Right renal cortex interstitium (tissue), 3 donors: ENCODE measurements at places on chromosomes 1 and 21. TPM values are rescaled to one million over a fixed set of nuclear protein-coding genes. Genes with fewer than 3 reads are reported as not detected.

- no peak for DNase-seq
Observed at GRCh38 chr1:53549781-53550180, 90.6 kb downstream of the DMRTB1 start.

- no peak for DNase-seq
Observed at GRCh38 chr21:45523411-45524101, 18.7 kb downstream of the SLC19A1 start.

GRCh38 chr1:3891329-3891865 is 8.7 kb downstream of the C1orf174 start:
- no peak for DNase-seq

Gene GJA4
- polyA plus RNA-seq, result 20.3 TPM

Gene GPR161
- 20.5 TPM for polyA plus RNA-seq

DNA sequence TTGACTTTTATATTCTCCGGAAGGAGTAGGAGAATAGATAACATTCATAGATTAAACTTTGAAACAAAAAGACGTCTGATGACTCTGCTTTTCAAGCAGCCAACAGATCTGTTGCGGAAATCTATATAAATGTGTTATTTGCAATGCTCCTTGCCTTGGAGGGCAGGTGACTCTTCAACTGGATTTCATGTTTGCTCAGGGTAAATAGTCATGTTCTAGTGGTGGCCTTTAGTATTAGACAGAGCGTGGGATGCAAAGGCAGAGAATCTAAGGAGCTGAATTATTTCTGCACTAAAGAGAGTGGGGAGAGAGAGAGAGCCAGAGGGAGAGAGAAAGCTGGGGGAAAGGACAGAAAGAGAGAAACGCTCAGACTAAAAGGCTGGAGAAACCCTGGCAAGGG is 454.3 kb downstream of the AJAP1 start:
- DNase-seq, result no peak

Gene JUN
- 113 TPM for polyA plus RNA-seq

DNA sequence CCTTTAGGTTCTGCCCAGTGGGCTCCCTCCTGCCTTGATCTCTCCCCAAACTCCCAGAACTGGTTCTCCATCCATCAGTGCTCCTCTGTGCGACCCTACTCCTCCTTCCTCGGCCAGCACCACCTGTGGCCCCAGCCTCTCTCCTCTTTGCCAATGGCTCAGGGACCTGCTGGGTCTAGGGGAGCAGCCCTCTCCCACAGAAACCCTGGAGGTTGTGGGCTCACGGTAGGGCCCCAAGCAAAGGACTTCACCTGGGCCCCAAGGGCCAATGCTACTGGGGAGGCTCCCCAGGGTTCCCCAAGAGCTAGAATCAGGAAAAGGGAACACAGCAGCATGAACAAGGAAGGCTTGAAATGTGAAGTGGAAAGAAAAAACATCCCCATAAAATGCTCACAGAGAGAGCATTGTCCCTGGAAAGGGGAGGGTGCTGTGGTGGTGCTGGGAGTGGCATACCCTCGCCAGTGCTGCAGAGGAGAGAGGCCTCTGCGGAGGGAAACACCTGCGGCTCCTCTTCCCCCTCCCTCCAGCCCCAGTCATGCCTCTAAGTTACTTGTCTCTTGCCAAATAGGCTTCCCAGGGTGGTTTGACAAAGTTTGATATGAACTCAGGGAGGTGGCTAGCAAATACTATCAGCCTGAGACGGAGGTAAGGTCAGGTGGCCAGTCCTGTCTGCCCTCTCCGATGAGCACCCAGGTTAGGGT is 2.5 kb downstream of the TMEM63A start:
- DNase-seq, result no peak

DNA sequence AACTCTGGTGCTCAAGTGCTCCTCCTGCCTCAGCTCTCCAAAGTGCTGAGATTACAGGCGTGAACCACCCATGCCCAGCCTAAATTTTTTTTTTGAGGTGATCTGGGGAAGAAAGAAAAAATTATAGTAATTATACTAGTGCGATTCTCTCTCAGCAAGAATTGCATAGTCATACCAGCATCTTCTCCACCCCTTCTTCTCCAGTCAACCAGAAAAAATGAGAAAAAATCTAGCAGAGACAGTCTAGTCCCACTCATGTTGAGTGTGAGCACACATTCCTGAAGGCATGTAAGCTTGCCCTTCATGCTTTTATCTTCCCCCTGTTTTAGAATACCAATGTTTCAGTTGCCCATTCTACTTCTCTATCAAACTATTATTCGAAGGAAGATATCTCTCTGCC is 207.6 kb downstream of the S1PR1 start:
- no peak for DNase-seq

DNA sequence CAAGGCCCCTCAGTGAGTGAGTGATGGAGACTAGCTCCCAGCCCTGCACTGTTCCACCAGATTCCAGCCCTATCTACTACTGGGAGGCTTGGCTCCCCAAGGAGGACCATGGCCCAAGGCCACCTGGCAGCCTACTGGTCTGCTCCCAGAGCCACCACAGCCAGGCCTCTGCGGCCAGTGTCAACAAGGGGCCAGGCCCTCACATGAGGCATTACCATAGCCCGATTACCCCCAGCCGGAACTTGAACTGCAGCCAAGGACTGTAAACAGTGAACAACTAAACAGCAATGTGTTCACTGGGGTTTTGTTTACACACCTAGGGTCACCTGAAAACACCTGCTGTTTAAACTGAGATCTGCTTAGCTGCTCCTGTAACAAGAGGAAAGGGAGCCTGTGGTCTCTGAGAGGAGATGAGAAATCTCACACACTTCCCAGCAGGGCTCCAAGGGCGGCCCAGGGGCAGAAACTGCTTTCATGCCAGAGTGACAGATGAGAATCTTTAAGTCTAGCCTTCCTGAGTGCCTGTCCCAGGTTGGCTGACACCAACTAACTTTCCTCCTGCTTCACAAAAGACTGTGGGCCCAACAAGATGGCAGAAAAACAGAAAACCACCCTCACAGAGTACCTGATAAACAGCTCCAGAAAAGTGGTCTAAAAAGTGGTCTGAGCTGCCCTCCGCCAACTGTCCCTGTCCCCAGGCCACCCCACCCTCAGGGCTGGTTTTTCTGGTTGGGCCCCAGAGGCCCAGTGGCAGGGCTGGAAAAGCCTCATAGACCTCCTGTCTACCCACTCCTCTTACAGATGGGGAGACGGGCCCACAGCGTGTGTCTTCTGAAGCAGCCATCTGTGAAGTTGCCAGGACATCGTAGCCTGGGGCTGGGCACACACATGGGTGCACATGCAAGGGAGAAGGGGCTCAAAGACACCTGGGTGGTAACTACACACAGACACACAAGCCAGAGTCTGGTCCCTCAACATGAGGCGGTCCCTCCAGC is 28.8 kb downstream of the MEF2D start:
- DNase-seq, result no peak

GRCh38 chr1:226985239-226985838 is 45.2 kb downstream of the COQ8A start:
- DNase-seq, result no peak

Gene KCNE1
- polyA plus RNA-seq, result not detected

- no peak for DNase-seq
Observed at GRCh38 chr1:165445388-165445787, 462 bp upstream of the RXRG start.

DNA sequence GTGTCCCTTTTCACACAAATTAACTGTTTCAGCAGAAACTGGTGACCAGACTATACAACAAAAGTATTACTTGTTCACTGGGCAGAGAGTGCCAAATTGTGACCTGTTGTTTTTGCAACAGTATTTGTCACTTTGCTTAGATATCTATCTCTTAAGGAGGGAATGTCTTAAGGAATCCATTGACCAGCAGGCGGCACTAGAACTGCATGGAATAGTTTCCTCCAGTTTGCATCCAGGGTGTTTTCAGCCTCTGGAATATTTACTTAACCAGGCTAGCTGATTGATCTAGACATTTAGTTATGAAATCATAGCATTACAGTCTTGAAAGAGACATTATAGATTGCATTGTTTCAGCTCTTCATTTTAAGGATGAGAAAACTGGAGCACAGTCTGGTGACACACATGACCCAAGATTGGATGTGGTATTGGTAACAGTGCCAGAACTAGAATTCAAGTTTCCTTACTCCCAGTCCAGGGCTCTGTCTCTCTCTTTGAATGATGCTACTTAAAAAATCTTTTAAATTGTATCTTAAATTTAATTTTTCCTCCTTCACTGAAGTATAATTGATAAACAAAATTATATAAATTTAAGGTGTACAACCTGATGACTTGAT is 16.9 kb downstream of the RPTN start:
- DNase-seq, result peak; percentile 14

DNA sequence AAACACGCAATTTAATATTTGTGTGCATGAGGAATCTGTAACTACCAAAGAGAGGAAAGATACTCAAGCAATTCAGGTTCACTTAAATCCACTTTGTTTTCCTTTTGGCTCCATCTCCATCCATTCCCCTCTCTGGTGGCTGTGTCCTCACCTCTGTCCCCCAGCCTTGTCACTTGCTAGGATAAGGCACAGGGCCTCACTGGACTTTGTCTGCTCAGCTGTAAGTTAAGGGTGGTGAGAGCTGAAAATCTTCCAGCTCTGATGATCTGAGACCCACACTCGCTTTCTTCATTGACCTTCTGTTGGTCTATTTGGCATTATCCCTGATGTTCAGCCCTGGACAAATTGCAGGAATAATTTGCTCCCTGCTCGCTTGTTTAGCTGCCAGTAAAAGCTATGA is 56.5 kb downstream of the RHOU start:
- no peak for DNase-seq

DNA sequence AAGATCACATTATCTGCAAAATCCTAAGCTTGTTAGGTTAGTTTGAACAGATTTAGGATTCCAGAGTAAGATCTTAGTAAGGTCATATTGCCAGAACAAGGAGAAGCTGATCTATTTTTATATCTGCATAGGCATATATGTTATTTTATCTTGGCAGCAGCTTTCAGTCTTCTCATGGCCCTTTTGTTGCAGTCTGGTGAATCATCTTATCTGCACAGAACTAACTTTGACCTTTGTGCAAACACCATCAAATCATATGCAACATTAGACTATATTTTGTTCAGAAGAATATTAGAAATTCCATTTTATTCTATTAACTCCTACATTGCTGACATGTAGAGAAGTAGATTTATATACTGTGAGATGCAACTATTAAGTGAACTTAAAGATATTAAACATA is 107.3 kb downstream of the CLEC20A start:
- DNase-seq, result no peak

Gene ETNK2
- polyA plus RNA-seq, result 24.2 TPM

Gene PLA2G2C
- polyA plus RNA-seq, result not detected

Gene SESN2
- polyA plus RNA-seq, result 20.0 TPM

Gene SPATA21
- polyA plus RNA-seq, result not detected

DNA sequence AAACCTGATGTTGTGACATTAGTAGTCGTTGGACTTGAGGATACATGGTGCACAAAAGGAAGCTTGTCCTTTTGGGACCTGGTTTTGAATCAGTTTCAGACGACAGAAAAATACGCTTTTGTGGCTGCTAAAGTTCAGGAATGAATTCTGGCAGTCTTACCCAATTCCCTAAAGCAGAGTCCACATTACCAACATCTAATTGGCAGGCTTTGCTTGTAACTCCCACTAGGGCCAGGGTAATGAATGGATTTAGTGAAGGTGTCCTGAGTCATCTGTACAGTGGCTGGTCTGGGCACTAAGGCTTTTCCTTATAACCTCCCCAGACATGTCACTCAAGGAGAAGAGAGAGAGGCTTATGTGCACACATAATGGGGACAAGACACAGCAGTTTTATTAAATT is 66.2 kb upstream of the RNPC3 start:
- DNase-seq, result no peak

DNA sequence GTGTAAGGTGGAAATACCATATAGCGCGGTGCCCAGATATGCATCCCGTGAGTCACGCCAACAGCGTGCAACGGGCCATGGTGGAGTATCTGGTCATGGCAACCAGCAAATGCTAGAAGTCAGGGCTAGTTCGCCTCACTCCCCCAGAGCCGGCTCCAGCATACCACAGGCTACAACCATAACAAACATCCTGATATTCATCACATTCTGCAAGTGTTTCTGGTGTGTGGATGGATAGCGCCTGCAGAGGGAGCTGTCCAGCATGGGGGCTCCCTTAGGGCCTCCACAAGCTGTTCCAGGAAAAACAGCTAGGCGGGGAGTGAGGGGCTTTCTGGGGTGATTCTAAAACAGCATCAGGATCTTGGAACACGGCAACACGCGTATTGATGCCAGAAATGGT is 6.8 kb downstream of the C1orf198 start:
- no peak for DNase-seq

Gene TAS1R1
- polyA plus RNA-seq, result 0.08 TPM

DNA sequence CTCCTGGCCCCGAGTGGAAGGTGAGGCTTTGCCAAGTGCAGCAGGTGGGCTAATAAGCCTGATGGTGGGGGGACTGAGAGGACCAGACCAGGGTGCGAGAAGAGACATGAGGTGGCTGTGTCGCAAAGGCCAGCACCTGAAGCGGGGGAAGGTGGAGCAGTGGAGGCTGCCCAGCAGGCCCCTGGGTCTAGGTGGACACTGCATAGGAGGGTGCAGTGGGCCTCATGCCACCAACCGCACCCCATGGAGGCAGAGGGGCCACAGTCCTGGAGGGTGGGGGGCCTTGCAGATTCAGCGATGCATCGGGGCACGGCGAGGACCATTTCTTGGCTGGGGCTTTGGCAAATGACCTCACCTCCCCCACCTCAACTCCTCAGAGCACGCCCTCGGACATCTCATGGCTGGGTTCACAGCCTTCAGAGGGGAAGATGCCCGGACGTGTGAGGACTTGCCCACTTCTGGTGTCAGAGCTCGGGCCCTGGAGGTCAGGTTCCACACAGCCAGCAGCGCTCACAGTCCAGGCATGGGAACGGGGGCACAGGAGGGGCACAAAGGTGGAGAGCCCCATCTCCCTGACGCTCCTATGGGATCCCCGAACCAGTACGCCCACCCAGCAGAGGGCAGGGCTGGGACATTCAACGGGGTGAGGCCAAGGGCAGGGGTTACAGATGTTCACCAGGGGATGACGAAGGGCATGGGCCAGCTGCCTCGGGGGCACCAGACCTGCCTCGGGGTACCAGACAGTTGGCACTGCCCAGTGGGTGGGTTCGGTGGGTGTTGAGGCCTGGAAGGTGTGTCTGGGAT is 35.4 kb downstream of the UBE2G2 start:
- no peak for DNase-seq

Gene ARHGAP29
- polyA plus RNA-seq, result 87.2 TPM

- DNase-seq, result no peak
Observed at GRCh38 chr21:25776440-25776839, 41.7 kb downstream of the GABPA start.

Gene ETV3L
- not detected for polyA plus RNA-seq

Gene LCE2A
- not detected for polyA plus RNA-seq

DNA sequence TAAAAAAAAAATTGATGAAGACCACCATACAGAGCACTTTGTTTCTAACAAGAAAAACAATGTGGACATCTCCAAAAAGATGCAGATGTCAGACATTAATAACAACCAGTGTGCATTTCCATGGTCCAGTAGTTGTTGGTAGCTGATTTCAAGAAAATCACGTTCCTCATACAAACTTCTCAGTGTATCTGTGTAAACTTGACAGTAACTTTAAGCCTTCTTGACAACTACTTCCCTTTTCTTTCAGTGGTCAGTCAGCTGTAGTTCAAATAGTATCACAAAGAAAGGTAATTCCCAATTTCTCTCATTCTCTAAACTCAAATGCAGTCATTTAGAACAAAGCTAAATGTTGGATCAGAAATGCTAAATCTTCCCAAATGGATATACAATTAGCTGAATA is 879.9 kb downstream of the AMY1C start:
- no peak for DNase-seq

Gene GPR3
- 0.64 TPM for polyA plus RNA-seq

Gene F11R
- polyA plus RNA-seq, result 93.8 TPM

GRCh38 chr1:92755541-92756461 is 29.1 kb downstream of the EVI5 start:
- DNase-seq, result no peak

GRCh38 chr1:201023920-201024624 is 558 bp upstream of the KIF21B start:
- DNase-seq, result no peak
